ENCODE measurements at places on chromosomes 6 and 20.

GRCh38 chr6:110882274-110882619 is 7.7 kb downstream of the AMD1 start:
- no peak for DNase-seq

DNA sequence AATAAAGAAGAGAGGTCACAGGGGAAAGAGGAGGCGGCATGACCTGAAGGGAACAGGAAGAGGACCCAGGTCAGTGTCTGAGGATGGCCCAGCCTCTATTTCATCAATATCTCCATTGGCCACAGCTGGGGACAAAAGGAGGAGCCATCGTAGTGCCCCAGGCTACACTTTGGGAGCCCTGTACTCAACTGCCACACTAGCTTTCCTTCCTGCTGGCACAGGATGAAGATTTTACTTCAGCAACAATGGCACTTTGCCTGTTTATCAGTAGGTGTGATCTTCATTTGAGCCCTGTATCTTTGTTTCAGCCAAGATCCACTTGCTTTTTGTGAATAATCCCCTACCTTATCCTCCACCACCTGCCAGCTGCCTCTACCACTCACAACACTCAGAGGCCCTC is 35.4 kb upstream of the RCAN2 start:
- no peak for DNase-seq

- DNase-seq = no peak
These were observed 31.5 kb downstream of the TRAF3IP2 start for GRCh38 chr6:111573892-111574797.

GRCh38 chr6:127100510-127101140 is 17.8 kb upstream of the RSPO3 start:
- no peak for DNase-seq

DNA sequence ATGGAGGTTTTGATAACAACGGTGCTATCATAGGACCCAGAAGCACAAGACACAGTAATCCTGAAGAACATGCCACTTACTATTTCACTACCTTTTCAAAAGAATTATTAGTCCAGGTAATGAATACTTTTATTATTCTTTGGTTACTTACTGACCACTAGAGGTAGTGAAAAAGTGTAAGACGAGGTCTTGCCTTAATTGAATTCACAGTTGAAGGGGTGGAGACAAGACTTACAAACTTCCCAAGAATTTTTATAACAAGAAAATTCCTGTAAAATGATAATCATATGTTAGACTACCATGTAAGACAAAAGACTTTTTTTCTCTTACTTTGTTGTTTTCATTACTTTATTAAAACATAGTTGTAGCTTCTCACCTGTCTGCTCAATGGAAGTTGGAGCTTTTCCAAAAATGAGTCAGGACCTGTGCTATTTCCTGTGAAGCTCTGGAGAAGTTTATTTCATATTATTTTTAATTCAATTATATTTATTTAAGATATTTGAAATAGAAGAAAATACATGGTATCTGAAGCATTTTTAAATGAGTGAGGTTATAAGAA is 52.4 kb downstream of the DOP1A start:
- no peak for DNase-seq

DNA sequence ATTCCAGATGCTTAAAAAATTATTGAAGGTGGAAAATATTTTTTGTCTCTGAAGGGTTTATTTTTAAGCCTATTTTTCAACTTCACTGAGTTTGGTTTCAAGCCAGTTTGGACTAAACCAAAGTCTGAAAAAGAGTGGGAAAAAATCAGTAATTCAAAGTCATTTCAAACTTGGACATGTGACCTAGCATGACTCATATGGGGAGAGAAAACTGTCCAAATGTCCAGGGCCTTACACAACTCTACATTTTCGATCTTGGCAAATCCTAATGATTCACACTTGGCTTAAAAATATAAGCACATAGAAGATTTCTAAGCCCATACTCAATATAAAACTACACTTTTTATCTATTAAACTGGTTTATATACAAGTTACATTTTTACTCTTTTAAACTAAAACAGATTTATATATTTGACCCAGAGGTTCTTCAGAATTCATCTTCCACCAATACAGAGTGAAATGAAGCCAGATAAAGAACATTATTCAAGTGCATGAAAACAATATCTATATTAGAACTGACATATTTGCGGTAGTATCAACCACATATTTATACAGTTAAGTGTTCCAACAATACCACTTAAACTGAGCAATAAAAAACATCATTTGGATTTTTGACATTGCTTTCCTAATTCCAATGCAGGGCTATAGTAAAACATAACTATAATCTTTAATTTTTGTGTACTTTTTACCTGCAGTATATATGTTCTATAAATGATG is 110.3 kb upstream of the TCF21 start:
- no peak for DNase-seq

GRCh38 chr20:59724457-59725366 is 120.4 kb downstream of the PHACTR3 start:
- DNase-seq = no peak

DNA sequence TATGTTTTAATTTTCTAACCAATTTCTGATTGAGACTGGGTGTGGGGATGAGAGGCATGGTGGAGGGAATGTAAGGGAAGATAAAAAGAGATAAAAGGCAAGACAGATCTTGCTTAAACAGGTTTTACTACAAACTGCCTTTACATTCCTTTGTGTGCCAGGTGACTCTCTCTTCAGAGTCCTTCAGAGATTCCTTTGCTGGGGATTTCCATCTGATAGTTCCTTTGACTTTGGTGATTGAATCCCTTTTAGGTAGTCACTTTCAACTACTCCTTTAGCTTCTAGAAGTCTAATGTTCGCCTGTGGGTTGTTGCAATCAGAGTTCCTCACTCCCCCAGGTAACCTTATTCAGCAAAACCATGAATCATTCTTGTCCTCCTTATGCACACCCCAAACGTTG is 283.3 kb upstream of the MANEA start:
- DNase-seq = no peak

- DNase-seq = no peak
These were observed 23.3 kb upstream of the TOP1 start for GRCh38 chr20:41005361-41005729.

DNA sequence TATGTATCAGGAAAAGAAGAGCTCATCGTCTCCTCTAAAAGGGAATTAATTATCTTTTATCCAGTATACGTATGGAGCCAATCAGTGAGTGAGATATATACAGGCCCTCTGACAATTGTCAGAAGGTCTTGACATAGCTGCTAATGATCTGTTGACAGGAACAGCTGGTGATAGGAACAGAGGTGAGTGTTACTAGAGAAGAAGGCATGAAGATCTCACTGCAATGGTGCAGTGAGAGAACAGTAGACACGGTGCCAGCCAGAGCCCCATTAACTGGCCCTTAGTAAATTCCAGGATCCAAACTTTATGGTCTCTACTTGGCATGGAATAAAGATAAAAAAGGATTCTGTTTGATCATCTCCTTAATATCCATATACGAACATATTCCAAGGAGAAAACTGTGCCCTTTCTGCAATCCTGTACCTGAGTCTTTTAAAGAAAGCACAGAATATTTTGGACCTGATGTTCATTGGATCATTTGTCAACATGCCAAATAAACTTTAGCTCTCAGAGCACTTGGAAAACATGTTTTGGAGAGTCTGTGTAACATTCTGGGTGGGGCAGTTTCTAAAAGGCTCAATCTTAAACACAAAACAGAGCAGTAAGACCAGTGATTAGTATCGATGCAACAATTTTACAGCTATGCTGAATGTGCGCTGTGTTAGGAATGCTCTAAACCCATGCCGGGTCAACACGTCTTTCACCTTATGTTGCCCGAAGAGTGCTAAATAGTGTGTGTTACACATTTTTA is 135.8 kb upstream of the CITED2 start:
- no peak for DNase-seq

DNA sequence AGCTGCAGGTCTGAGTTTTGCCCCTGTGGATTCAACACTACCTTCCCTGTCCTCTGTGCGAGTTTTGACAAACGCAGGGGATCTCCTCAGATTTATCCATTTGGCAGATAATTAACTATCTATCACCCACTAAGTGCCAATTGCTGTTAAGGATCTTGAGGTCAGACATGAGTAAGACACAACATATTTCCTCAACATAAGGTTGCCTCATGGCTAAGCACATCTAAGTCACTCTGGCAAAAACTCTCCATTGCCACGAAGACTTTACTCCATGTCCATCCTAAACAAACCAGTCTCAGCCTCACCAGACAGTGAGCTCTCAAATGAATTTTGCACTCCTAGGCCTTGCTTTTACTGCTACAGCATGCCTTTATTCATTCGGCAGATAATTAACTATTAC is 408.4 kb downstream of the MAFB start:
- DNase-seq = no peak

DNA sequence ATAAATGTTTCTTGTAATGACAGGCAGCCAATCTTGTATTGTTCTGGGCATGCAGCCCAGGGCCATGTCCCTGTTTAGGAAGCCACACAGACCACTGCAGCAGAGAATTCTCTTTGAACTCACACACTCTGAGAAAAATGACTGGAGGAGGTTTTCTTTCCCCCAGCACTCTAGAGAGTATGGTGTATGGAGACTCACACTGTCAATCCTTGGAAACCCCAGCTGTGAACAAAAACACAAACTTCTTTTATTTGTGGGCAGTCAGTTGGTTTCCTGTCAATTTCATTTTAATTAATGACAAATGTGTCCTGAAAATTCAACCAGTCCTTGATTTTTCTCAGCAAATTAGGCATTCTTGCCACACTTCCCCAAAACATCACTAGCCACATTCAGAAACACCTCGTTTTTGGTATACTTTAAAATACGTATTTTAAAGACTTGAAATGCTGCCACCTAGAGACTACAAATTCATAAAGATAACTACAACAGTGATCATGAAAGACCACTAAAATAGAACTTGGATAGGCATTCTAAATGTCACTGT is 52.9 kb upstream of the UFL1 start:
- DNase-seq = peak; percentile 8

DNA sequence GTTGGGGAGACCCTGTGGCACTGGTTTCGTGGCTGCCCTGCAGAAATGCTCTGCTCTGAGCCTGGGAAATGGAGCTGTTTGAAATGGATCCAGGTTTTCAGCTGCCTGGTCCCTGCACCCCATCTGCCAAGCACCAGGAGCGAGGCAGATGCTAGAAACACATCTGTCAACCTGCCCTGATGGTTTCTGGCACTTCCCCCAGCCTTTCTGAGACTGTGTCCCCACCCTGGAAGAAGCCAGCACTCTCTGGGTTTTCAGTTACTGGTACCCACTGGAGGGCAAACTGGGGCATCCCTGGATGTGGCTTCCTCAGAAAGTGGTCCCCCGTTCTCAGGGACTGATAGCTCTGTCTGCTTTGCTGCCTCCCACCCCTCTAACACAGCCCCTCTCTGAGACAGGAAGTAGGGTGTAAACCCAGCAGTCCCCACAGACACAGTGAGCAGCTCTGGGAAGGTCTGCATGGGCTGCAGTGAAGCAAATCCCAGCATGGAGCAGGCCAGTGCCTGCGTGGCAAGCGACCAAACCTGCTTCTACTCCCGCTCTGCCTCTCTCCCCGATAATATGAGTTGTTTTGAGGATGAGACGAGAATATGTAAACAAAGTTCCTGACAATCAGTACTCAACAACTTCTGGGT is 54.2 kb upstream of the MAFB start:
- no peak for DNase-seq

- no peak for DNase-seq
These were observed 92.3 kb upstream of the SALL4 start for GRCh38 chr20:51894619-51895018.

DNA sequence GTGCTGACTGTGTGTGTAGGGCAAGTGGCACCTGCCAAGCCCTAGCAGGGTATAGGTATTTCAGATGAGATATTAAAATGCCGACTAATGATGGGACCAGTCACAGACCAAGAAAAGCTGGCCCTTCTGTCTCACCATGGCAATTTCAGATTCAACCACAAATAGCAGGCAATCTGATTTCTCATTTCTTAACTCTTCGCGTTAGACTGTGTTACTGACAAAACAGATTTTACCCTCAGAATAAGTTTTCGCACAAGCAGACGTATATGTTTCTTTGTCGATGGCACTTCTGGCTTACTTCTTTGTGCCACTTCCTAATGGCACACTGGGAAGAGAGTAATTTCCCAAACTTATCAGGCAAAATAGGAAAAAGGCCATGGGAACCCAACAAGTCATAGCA is 58.7 kb downstream of the CAP2 start:
- DNase-seq = no peak

DNA sequence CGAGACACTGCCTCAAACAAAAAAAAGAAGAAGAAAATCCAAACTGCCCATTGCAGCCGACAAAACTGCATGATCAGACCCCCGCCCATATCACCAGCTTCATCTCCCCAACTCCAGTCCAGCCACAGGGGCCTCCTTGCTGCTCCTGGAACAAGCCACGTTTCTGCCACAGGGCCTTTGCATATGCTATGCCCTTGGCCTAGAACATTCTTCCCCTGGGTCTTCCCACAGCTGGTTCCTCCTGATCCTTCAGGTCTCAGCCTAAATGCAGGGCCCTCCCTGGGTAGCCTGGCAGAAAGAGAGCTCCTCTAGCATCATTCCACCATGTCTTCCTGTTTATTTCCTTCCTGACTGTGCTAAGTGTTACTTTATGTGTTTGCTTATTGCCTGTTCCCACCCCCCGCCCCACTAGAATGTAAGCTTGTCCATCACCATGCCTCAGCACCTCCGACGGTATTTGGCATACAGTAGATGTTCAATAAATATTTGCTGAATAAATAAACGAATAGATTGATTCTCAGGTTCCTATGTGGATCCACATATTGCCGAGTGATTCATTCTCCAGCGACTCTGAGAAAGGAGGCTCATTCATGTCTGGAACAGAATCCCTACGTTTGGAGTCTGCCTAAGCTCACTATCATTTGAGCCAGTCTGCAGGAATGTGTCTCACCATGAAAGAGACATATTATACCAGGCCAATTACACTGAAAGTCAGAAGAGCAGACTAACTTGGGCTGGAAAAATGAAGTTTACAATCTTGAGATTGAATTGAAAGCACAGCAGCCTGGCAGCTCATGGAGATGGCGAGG is 56.1 kb downstream of the NFATC2 start:
- DNase-seq = no peak

GRCh38 chr6:34205916-34206315 is 30.8 kb upstream of the HMGA1 start:
- no peak for DNase-seq

DNA sequence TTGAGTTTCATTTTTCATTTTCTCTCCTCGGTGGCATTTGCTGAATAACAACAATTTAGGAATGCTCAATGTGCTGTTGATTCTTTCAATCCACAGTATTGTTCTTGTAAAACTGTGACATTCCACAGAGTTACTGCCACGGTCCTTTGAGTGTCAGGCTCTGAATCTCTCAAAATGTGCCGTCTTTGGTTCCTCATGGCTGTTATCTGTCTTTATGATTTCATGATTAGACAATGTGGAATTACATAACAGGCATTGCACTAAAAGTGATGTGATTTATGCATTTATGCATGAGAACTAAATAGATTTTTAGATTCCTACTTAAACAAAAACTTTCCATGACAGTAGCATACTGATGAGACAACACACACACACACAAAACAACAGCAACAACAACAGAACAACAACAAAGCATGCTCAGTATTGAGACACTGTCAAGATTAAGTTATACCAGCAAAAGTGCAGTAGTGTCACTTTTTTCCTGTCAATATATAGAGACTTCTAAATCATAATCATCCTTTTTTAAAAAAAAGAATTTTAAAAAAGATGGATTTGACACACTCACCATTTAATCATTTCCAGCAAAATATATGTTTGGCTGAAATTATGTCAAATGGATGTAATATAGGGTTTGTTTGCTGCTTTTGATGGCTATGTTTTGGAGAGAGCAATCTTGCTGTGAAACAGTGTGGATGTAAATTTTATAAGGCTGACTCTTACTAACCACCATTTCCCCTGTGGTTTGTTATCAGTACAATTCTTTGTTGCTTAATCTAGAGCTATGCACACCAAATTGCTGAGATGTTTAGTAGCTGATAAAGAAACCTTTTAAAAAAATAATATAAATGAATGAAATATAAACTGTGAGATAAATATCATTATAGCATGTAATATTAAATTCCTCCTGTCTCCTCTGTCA is 88.1 kb downstream of the SNAP25 start:
- DNase-seq = no peak

Data from neural progenitor cell (in vitro differentiated cells).